ENCODE measurements at places on chromosomes 2 and 18.

GRCh38 chr2:23335550-23335949 is 49.4 kb upstream of the KLHL29 start:
- DNase-seq, result no peak

DNA sequence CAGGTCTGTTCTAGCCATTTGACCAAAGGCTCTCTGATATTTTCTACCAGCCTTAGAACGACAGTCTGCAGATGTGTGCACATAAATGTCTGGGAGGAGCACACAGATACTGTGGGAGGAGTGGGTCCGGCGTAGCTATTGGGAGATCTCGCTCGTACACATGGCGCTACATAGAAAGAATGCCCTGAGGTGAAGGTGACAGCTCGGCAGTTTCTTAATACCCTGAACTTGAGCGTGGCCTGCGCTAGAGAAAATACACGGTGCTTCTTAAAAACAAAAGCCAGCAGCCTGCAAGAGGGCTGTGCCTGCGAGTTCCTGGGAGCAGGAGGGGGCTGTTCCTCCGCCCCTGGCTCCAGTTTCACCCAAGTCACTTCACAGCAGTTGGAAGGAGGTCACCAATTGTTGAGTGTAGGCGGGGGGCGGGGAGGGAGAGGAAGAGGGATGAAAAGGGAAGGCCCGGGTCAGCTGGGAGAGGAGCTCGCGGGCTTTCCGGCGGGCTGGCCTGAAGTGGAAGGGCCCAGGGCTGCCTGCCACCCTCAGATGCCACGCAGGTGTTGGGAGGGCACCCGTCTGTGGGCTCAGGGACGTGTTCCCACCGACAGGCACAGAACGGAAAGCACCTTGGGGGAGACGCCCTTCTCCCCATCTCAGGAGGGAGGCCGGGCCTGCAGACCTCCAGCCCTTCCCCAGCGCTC is 124.7 kb upstream of the ZNF516 start:
- peak; percentile 83 for DNase-seq

DNA sequence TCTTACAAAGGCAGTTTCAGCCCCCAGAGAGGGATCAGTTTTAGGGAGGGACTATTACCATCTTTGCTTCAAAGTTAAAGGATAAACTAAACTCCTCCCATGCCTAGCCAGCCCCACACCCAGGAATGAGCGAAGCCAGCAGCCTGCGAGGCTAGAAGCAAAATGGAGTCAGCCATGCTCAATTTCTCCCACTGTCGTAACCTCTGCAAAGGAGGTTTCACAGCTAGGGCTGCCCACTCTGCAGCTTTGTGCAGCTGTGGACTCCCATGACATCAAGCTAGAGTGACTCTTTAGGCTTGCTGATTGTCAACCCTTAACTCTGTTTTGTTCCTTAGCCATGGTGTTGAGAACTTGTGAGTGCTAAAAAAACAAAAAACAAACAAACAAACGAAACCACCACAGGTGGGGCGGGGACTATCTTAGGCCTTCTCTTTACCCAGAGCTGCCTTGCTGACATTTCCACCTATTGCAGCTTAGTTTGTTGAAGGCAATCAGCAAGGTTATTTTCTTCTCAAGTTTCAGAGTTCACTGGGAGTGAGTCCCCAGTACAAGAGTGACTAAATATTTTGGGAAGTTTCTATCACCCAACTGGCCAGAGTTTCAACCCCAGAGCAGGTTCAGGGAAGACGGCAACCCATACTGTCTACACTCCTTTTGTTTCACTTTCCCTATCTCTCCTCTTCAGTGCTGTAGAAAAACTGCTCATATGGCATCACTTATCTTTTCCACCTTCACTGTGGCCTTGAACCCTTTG is 592.1 kb downstream of the XIRP2 start:
- DNase-seq, result no peak

DNA sequence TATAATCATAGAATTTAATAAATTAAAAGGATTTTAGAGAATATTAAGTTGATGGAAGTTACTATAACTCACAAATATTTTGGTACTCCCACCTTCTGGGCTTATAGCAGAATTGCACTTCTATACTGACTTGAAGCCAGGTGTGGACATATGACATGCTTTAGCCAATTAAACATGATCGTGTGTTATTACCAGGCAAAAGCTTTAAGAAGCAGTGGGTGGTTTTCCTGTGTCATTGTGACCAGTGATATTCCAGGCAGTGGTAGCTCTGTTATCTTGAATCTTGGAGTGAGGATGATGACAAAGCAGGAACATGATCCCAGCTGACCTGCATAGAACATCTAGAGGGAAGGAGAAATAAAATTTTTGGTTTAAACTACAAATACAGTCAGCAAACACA is 370.9 kb upstream of the ZEB2 start:
- DNase-seq, result peak; percentile 80

GRCh38 chr18:26657631-26658581 is 109.6 kb upstream of the KCTD1 start:
- DNase-seq, result no peak

GRCh38 chr2:73986085-73986681 is 1.5 kb downstream of the TET3 start:
- no peak for DNase-seq

DNA sequence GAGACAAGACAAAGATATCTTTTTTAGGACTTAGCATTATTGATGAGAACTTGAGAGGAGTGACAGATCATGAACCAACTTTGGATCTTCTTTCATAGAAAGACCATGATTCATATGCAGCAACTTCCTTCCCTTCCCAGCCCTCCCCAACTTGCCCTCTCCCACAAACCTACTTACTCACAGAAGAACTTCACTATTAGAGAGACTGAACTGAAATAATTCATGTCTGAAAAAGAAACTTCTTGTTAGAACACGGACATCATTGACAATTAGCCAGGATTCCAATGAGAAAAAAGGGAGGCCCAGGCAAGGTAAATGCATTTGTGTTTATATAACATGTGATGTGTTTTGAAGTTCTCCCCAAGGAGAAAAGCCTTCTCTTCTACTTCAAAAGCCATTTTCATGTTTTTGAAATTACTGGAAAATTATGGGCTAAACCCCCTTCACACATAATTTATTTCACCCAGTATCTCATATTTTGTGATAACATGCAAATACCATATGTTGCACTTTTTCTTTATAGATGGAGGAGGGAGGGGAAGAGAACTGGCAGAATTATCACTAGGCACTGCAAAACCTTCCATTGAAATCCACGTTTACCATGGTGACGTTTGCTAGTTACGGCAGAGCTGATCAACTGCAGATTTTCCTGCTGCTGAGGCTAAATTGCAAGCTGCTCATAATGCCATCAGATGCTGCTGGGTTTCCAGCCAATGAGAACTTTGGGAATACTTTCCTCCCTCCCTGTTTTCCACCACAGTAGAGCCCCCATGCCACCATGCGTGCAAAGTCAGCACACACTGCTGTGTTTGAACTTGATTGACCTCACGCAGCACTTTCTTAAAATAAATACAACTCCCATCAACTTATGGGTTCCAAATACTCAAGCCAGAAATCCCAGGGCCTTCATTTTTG is 294.7 kb downstream of the MEIS1 start:
- peak; percentile 36 for DNase-seq

DNA sequence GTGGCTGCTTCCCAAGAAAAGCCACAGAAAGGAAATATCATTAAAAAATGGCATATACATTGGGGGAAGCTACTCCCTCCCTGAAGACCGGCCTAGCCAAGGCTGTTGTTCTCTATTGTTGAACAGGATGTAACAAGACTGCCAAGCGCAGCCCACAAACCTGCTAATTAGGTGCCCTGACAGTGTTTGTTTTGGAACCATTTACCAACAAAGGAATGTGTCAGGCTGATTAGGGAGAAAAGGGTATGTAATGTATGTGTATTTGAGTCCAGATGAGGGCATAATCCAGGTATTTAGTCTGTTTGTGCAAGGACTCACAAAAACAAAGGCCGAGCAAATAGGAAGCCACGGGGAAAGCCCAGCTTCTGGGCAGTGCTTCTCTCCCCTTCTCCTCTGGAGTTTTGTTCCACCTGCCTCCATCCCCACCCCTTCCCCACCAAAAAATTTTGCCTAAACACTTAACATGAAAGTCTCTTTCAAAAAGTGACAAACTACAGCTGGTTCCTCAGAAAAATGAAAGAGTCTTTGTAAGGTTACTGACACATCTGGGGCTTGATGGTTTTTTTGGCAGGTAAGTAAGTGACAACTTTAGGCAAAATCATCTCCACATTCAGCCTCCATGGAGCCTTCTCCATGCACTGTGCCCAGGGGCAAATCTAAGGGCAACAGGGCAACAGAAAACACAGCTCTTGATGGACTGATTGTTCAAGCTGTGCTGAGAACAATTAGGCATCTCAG is 78.3 kb upstream of the FZD5 start:
- peak; percentile 34 for DNase-seq

DNA sequence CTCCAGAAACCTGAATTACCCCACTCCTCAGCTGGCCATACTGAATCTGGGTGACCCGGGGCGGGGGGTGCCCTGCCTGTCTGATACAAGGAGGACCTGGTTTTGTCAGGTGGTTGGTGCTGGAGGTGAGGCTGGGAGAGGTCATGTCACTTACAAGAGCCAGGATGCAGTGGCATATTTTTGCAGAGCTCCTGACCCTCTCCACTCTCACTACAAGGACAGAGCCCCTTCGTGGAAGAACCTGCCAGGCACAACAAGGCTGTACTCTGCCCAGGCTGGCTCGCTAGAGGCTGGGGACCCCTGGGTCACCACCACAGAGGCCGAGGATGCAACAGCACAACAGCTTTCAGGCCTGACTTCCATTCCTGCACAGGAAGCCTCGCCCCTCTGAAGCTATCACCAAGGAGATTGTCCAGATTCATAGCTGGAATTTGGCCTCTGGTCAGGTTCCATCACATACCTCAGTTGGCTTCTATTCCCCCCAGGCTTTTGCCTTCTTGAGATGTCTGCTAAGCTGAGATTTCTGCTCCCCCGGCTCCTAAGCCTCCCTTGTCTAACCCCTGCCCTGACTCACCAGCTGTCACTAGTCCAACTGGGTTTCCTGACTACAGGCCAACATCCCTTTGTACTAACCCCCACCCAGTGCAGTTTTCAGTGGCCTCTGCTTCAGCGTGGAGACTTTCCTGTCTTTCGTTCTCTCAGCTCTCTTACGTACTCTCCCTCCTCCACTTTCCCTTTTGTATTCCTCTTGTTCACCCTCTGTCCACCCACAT is 132.5 kb upstream of the EPAS1 start:
- DNase-seq, result no peak

- no peak for DNase-seq
Observed at GRCh38 chr2:145802133-145802532, 1282.2 kb upstream of the ZEB2 start.

GRCh38 chr2:165933211-165933910 is 20.2 kb downstream of the TTC21B start:
- no peak for DNase-seq

DNA sequence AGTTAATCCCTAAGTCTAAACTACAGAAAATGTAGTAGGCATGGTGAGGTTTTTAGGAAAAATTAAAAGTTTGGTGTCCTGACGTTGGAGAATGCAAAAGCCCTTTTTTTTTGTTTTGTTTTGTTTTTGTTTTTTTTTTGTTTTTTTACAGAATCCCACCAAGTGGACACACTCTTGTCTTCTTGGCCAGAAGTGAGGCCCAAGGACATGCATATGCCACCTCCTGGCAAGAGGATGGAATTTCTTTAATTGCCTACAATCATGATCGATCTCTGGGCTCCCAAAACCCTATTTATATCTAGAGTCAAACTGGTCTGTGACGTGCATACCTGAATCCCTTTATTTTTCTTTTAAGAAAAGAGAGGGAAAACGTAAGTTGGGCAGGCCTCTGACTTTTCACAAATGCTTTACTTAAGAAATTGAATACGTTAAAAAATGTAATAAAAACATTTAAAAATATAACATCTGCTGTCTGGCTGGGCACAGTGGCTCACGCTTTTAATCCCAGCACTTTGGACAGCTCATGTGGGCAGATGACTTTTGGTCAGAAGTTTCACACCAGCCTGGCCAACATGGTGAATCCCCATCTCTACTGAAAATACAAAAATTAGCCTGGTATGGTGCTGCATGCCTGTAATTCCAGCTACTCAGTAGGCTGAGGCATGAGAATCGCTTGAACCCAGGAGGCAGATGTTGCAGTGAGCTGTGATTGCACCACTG is 502.7 kb downstream of the CBLN2 start:
- DNase-seq, result no peak

DNA sequence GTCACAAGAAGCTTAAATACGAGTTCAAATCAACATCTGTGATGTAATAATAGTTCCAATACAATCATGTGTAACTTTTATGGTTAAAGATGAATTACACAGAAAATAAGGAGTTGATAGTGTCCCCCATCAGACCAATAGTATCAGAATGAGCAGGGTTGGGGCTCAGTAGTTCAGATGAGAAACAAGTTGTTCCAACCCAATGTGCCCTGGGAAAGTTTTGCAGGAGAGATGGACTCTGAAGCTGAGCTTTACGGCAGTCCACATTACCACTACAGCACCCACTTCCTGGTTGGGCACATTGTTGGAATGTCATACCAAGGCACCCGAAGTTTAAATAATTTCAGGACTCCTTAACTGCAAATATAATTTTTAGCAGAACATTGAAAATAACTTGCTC is 12.1 kb upstream of the CXCR4 start:
- no peak for DNase-seq

GRCh38 chr2:6412533-6413091 is 453.1 kb downstream of the CMPK2 start:
- no peak for DNase-seq

- DNase-seq, result no peak
Observed at GRCh38 chr2:165109915-165110314, 93.9 kb downstream of the SCN3A start.

- peak; percentile 53 for DNase-seq
Observed at GRCh38 chr18:77650799-77651385, 401.2 kb downstream of the GALR1 start.

DNA sequence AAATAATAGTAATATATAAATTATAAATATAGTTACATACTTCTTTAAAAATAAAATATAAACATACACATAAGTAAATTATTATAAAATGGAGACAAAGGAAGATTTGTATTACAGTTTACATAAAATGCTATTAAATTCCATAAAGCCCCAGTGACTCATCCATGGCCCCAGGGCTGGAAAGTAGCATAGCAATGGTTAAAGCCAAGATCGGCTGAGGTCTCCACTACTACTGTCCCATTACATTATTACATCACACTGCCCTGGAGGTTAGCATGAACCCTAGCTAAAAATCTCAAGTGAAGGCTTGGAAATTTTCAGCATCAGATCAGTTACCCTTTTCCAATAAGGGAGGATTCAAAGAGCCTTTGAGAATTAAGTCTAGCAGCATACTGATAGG is 936.2 kb downstream of the DSC3 start:
- DNase-seq, result no peak

DNA sequence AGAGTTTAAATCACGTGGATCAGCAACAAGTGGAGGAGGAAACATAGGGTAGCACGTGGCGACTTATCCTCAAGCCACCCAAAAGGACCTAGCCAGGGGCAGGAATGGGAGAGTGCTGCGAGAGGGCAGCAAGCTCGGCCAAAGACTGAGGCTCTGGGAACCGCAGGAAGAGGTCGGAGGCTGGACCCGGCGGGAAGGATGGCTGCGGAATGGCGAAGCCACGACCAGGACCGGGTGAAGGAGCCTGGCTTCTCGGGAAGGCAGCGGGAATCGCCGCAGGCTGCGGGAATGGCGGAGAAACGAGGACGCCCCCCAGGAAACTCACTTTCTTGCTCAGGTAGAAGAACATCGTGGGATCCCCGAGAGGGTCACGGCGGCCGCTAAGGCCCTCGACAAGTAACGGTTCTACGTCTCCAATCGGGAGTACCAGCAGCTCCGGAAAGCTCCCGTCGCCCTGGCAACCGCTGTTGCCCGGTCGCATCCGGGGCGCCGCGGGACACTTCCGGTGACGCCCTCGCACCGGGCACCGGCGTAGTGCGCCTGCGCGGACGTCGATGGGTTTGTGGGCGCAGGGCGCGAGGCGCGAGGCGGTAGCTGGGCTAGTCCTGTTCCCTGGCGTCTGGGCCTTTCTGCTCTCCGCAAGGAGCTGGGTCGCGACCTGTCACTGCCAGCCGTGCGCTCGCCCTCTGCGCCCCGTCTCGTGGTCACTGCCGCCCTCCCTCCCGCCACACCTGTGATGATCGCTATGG is at the start of gene WDR35:
Gene WDR35 (minus strand): TSS at position 439 of the 749 bp plus-strand sequence. CDS start 90 bp downstream, at position 349.
- DNase-seq, result peak; percentile 79

Measured in Kasumi-1 (cell line).